ENCODE measurements at places on chromosomes 6 and 20.

DNA sequence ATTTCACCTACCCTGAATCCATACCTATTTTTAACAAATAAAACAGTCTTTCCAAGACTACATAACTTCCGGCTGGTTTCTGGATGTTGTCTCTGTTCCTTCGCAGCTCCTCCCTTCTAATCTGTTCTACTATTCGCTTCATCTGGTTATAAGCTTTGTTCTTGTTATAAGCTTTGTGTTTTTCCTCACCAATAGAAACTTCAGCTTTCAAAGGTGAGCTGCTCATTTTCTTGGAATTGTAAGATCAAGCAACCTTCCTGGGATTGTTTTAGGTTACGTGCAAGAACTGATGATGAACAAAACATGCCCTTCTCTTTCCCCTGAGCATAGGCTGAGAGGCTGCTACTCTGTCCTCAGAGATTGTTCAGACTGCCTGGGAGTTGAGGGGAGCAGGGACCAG is 2.1 kb downstream of the GFOD1 start:
- no peak for DNase-seq

DNA sequence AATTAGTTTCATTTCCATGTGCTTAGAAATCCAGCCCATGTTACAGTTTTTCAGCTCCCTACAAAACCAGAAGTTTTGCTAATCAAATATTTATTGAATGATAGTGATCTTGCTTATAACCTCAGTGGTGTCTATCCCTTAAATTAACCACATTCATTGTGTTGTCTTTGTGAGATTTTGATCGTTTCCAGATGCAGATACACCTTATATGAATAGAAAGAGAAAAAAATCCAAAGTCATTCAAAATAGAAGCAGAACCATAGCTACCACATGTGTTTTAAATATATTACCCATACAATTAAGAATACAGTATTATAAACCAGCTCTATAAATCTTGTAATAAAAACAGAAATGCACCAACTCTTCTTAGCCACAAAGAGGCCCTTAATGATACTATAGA is 60.6 kb upstream of the RREB1 start:
- DNase-seq, result no peak

DNA sequence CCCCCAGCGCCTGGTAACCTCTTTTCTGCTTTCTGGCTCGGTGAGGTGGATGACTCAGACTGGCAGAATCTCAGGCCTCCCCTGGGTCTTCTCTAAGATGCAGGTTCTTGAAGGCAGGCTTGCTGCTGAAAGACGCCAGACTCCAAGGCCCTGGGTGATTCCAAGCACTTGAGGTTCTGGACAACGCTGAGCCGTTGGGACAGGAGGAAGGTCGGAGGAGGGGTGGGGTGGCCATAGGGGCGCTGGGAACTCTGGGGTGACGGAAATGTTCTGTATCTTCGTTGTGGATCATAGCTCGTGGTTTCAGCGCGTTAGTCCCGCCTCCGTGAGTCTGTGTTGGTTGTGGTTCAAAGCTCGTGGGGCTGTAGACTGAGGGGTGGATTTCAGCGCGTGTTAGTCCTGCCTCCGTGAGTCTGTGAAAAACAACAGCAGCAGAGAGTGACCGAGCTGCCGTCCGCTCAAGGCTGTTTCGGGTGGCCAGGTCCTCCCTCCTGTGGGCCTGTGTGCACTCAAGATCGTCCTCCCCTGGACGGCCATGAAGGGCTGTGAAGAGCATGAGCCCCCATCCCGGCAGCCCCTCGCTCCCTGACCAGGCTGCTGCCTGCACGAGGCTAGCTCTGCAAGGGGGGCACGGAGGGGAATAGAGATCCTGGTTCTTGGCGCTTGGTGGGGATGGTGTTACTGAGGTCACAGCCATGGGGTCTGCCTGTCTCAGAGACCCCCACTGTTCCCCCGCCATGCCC is 7.7 kb downstream of the NTSR1 start:
- DNase-seq, result no peak

DNA sequence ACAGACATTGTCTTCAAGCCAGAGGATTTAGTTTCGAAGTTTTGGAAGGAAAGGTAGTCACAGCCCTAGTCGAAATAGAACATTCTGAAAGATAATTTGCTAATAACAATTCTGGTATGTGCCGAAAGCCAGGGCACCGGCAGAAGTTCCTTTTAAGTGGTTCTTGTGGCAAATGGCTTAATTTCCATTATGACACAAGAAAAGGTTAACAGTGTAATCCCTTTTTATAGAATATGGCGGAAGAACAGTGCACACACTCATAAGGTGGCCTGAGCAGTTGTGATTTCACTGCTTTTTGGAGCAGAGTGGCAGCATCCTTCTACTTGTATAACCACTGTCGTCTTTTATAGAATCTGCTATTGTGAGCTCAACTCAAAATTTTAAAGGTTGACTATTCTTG is 152.4 kb downstream of the SASH1 start:
- DNase-seq, result no peak

- no peak for DNase-seq
Measured at GRCh38 chr6:128558924-128559323, 38.5 kb upstream of the PTPRK start.

GRCh38 chr6:138403801-138404665 is at the start of gene HEBP2:
TSS of gene HEBP2 (plus strand) at chr6:138404223. CDS start at chr6:138404496, 273 bp downstream.
- peak; percentile 97 for DNase-seq

DNA sequence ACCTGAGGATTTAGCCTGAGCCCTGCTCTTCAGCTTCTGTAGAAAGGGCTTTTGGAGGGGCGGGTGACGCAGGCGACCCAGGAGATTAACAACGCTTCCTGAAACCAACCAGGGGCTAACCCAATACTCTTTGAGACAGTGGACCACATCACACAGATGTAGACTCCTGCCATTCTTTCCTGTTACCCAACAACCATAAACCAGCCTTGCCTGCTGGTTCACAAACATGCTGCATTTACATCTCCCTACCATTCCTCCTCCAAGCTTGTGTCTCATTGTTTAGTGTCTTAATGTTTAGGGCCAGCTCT is 28.3 kb downstream of the PPP1R16B start:
- DNase-seq, result no peak

- peak; percentile 77 for DNase-seq
Measured at GRCh38 chr6:125779924-125780539, 10.7 kb upstream of the NCOA7 start.

DNA sequence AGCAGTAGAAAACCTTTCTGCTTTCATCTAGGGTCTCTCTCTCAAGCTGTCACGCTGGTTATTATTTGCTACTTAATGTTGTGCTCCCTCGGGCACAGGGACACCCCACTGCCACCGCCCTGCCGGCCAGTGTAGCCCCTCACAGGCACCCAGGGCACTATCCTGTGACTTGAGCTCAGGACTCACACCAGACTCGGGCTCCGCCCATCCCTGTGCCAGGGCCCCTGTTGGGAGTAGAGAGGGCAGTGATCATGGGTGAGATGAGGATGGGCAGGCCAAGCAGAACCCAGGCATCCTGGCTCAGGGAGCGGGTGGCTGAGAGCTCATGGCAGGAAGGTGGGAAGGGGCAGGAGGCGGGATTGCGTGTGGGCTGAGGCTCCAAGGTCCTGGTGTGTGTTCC is 371.9 kb downstream of the ZFAND3 start:
- DNase-seq, result no peak

DNA sequence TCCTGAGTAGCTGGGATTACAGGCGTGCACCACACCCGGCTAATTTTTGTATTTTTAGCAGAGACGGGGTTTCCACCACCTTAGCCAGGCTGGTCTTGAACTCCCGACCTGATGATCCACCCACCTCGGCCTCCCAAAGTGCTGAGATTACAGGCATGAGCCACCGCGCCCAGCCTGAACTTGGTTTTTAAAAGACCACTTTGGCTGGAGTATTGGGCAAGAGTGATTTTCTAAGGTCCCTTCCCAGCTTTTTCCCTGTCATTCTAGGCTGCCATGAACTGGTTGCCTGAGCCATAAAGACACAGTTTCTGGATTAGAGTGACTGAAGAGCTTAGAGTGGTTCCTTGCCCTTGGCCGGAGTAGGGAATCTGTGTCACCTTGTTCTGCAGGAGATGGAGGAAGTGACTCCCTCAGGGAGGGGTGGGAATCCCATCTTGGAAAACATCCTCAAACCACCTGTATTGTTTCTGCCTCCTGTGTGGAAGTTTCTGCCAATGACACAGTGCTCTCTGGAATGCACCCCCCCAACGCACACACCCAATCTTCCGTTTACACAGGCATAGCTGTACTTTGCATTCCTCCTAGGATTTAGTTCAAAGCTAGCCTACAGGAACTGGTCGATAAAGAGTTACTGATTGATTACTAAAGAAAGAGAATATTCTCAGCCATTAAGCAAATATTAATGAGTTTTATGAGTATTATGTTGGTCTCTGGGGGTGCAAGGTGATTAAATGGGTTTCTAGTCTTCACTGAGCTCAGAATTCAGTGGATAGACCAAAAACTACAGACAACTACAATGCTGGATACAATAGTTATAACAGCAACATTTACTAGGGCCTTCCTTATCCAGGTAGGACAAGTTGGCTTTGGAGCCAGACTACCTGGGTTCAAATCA is 18.2 kb downstream of the BCL2L1 start:
- DNase-seq, result no peak

GRCh38 chr6:45610832-45611231 is 233.1 kb upstream of the SUPT3H start:
- no peak for DNase-seq

GRCh38 chr6:154039231-154039842 is at the start of gene OPRM1:
TSS of gene OPRM1 (plus strand) at chr6:154039240. CDS start at chr6:154039545, 305 bp downstream.
- DNase-seq, result peak; percentile 63

DNA sequence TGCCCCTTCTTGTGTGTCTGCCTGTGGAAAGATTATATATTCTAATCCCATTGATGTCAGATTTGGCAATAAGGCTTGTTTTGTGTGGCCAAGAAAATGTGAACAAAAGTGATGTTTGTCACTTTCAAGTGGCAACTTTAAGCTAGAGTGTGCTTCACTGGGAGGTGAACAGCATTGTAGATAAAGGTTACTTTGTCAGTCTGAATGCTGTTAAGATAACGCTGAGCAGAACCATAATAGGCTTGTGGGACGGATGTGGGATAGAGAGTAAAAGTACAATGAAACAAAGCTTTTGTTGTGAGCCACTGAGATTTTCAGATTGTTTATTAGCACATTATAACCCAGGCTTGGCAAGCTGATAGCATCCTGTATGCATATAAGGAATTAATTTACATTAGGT is 303.8 kb upstream of the MAN1A1 start:
- no peak for DNase-seq

DNA sequence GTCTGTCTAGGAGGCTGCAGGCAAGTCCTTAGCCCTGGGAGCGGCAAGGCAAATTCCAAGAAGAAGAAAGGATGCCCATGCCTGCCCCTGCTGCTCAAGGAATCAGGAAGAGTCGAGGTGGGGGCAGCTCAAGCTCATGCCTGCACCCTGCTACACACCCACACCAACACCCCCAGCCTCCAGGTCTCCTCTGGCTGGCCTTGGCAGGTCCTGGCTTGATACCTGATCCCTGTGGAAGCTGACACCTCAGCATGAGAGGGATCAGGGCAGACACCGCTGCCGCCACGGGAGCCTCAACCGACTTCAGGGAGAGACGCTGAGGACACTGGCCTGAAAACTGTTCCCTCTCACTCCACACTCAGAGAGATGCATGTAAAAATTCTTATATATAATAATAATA is 35.5 kb upstream of the MAFB start:
- DNase-seq, result no peak

DNA sequence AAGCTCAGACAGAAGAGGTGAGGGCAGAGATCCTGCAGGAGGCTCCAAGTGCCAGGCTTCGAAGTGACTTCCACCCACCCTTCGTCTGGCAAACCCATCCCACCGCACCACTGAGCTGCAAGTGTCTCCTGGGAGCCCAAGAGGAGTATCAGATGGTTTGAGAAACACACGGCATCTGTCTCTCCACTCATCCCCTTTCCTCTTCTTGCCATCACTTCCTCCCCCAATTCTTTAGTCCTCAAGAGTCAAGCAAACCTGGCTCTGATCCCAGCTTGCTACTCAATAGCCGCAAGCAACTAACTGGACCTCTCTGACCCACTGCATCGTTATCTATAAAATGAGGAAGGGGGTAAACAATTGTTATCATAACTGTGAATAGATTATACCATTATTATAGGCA is 142.1 kb downstream of the BMP7 start:
- no peak for DNase-seq
